Central memory CD4-positive, alpha-beta T cell (primary cell): ENCODE measurements at places on chromosomes 11 and 22.

DNA sequence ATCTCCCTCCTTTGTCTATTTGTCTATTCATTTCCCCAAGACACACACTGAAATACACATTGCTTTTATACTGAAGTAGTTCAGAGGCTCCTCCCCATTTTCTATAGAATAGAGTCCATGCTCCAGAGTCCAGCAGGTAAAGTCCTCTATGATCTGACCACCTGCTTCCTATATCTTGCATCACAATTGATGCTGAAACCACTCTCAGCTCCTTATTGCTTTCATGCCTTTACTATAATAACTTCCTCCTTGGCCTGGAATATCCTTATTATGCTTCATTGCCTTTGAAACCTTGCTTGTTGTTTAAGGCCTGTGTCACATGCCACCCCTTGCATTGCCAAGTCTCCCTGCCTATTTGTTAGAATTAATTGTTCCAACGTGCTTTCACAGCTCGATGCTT lies 12.6 kb downstream of the OR6Q1 start:
- no peak for DNase-seq

DNA sequence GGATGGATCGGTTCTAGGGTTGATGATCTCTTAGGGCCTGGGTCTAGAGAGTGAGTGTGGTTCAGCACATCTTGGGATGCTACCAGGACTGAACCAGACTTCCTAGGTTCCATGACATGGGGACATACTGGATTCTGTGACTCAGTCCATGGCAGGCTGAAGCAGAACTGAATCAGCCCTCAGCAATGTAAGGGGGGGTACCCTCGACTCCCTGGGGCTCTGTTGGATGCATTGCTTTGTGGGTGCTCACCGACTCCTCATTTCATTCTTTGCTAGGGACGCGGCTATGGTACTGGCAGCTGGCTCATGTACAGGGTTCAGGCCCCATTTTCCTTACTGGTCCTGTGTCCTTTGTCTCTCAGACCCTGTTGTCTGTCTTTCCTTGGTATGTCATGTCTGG lies 733 bp upstream of the GRAMD1B start:
- no peak for DNase-seq

DNA sequence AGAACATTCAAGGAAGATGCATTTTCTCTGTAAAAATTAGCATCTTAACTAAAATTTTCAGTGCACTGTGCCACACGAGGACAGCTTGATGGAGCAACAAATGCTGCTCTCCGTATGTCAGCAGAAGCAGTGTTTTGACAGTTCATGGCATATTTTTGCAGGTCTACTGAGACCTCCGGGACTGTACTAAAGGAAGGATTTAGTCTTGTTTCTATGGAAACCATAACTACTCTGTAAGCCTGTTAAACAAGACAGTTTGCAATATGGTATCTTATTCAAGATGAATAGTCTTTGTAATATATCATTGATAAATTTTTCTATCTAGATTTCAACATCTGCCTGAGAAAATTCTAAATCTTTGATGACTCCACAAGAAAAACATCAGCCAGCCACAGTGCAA lies 184.0 kb upstream of the GUCY1A2 start:
- DNase-seq = no peak

DNA sequence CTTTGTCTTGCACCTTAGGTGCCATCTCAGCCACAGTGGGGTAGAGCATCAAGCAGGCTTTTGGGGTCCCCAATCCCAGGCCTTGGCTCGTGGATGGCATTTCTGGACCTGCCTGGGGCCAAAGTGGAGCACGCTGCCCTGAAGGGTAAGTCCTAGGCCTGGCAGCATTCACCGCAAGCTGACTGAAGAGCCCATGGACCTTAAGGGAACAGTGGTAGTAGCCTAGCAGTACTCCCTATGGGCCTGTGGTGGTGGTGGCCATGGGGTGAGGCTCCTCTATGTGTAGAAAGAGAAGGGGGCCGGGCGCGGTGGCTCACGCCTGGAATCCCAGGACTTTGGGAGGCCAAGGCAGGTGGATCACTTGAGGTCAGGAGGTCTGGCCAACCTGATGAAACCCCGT lies 36.9 kb downstream of the PIWIL3 start:
- no peak for DNase-seq
